ENCODE measurements at places on chromosomes 16 and 17.

DNA sequence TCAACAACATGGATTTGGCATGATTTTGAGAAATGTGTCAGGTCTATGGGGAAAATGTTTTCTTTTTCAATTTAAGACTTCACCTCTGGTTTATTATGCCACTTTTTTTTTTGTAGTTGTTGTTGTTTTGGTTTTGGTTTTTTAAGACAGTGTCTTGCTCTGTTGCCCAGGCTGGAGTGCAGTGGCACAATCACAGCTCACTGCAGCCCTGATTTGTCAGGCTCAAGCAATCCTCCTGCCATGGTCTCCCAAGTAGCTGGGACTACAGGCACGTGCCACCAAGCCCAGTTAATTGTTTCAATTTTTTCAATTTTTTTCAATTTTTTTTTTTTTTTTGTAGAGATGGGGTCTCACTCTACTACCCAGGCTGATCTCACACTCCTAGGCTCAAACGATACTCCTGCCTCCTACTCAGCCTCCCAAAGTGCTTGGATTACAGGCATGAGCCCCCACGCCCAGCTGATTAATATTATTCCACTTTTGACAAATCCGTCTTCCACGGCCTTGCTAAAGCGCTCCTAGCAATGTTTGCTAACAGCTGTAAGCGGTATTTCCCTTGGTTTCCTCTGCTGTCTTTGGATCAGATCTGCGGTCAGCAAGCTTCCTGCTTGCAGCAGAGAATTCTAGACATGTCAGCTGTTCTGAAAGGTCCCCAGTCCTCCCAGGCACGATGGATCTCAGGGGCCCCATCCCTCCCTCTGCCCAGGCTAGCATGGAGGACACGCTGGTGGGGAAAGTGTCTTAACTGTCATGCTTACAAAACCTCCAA, 7.0 kb upstream of the MILR1 start:
- DNase-seq = no peak

GRCh38 chr17:17001874-17002520, 30.1 kb upstream of the TNFRSF13B start:
- peak; percentile 73 for DNase-seq

GRCh38 chr17:78980624-78980972, 875 bp upstream of the LGALS3BP start:
- DNase-seq = no peak

DNA sequence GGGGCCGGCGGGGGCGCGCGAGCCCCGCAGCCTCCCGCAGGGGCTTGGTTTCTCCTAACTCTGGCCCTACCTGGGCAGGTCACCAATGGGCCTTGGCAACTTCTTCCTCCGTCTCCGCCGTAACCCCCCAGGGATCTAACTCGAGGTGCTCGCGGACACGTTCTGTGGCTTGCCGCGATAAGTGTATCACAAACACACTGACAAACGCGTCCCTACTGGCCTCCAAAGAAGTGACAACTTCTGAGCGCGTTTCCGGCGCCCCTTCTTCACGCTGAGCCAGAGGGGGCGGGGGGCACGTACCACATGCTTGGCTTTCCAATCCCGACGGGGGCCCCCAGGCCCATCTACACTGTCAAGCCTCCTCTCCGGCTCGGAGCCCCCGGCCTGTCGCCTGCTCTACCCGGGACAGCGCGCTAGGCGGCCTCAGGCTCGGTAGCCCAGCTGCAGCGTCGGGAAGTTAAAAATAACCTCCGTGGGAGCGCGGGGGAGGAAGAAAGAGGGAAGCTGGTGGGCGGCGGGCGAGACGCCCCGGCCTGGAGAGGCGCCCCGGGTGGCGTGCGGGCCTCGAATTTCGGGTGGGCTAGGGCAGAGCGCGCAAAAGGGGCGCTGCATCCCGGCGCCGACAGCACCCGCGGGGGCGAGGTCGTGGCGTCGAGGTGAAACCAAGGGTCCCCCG, 725 bp upstream of the SPHK1 start:
- DNase-seq = peak; percentile 62

GRCh38 chr17:69505740-69506139, 91.2 kb downstream of the MAP2K6 start:
- DNase-seq = no peak

DNA sequence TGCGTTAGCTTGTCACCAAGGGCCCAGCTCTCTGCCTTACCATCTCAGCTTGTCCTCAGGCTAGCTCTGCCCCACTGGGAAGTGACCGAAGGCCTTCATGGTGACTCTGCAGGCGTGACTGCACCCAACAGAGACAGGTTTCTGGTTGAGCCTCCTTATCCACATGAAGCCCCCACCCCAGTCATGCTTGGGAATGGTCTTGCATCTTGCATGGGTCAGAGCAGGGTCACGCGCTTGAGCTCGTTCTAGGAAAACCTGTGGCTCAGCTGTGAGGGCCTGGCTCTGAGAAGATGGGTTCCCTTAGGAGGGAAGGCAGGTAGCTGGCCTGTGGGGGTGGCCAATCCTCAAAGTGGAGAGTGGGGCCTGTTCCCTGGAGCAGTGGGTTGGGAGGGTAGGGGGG, 122.8 kb downstream of the BANP start:
- no peak for DNase-seq

DNA sequence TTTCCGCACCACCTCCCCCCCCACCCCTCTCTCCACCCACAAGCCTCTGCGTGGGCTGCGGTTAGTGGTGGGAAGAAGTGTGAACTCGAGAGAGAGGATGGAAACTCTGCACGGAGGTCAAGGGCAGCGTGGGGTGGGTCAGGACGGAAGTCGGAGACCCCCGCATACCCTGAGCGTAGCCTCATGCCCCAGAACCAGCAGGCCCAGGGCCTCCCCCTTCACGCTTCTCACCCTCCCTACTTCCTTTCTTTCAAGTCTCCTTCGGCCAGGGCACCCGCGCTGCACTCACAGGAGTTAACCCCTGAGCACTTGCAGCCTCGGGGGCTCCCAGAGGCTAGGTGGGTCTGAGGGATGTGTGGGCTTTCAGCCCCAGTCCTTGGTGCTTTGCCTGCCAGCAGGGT, 9.2 kb downstream of the TBKBP1 start:
- DNase-seq = no peak

GRCh38 chr17:78359997-78360370, at the start of gene SOCS3:
Gene SOCS3 (minus strand): TSS chr17:78360077. CDS start chr17:78359095, 982 bp downstream.
- DNase-seq = peak; percentile 98

DNA sequence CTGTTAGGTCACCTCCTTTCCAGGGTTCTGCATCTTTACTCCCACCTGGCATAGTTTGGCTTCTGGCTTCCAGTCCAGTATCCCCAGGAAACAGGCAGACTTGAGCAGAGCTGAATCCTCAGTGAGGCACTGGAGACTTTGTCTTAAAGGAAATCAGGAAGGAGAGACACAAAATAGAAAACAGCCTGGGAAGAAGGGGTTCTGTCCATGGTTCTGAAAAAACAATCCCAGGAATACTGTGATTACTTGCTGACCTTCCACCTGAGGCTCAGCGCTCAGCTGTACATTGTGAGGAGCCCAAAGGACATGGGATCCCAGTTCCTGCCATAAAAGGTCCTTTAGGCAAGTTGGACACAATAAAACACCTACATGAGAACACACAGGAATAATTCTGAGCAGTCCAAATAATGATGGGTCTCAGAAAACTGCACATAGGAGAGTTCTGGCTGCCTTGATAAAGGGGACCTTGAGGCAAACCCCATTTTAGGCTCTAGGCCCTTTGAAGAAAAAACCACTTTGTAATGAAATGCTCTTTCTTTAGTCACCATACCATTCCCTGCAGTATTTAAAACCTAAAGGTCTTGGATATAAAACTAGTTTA, 81.4 kb upstream of the CRHR1 start:
- peak; percentile 28 for DNase-seq

- DNase-seq = no peak
These were observed 347.5 kb upstream of the TNRC6C start for GRCh38 chr17:77610972-77611521.

DNA sequence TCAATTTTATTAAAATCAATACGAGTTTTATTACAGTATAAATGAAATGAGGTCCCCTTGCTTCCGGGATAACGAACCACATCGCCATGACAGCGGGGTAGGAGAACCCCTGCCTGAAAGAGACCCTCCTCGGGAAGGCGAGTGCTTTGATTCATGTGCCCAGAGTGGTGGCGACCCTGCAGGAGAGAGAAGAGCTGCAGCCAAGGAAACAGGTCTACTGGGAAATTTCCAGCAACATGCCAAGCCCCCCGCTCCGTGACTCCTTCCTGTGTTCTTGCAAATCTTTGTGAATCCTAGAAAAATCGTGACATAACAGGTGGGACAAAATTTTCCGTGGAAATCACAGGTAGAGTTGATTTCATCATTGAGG, 162.5 kb downstream of the WSCD1 start:
- DNase-seq = no peak

GRCh38 chr17:33038740-33039139, 47.1 kb downstream of the SPACA3 start:
- peak; percentile 61 for DNase-seq

- no peak for DNase-seq
These were observed 89.9 kb upstream of the ELAC2 start for GRCh38 chr17:13107676-13108235.

GRCh38 chr17:15493693-15494035, 26.2 kb upstream of the CDRT4 start:
- DNase-seq = no peak

DNA sequence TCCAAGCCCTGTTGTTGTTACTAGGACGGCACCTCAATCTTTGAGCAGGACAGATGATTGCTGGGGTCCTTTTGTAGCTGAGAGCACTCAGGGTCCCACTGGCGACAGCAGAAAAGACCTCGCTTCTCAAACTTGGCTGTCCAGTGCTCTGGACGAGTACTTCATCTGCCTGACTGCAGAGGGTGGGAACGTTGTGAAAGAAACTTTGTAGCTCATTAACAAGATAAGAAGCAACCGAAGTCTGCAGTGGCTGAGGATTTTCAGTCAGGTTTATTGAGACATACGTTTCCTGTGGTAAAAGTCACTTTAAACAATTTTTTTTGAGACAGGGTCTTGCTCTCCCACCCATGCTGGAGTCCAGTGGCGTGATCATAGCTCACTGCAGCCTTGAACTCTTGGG, 191.7 kb downstream of the PRKCB start:
- no peak for DNase-seq

GRCh38 chr16:14449334-14449733, 180.7 kb downstream of the PARN start:
- no peak for DNase-seq

DNA sequence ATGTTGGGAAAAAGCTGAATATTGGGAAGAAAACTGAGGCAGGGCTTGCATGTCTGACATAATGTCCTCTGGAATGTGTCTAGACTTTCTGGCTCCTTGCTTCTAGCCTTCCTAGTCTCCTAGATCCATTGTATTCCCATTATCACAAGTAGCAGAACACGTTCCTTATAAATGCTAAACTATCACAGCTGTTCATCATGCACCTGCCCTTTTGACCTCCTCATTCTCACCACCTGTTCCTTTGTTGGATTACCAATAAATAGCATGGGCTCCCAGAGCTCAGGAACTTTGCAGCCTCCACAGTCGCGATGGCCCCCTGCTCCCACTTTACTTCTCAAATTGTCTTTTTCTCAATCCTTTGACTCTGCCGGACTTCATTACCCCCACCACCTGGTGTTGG, 49.7 kb downstream of the ACSM1 start:
- peak; percentile 42 for DNase-seq

GRCh38 chr16:67676516-67676915, 9.9 kb downstream of the C16orf86 start:
- DNase-seq = no peak

GRCh38 chr16:13863075-13863765, 56.7 kb upstream of the ERCC4 start:
- no peak for DNase-seq

- DNase-seq = peak; percentile 28
These were observed 27.2 kb upstream of the XYLT2 start for GRCh38 chr17:50318501-50319285.

Measured in kidney tubule cell (primary cell).